Non-pigmented ciliary epithelial cell (primary cell): ENCODE measurements at places on chromosomes 7 and 10.

DNA sequence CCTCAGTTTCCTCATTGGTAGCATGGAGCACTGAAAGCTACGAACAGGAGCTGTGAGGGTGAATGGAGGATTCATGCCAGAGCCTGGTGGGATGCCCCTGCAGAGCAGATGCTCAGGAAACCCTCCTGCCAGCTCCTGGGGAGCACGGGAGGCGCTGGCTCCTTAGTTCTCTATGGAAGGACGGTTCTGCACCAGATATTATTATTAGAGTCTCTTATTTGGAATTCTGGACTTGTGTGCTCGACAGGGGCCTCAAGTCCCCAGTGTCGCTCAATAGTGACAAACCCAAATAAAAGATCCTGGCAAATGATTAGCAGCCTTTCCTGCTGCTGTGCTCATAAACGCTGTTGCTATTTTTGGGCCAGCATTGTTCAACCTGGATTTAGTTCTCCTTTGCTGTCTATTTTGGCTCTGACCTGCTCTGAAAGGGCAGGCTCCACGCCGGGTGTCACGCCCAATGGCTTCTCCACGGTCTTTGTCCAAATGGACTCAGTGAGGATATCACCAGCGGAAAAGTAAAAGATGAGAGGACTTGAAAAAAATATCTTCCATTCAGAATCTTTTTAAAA lies 23.0 kb upstream of the KLF6 start:
- no peak for DNase-seq

DNA sequence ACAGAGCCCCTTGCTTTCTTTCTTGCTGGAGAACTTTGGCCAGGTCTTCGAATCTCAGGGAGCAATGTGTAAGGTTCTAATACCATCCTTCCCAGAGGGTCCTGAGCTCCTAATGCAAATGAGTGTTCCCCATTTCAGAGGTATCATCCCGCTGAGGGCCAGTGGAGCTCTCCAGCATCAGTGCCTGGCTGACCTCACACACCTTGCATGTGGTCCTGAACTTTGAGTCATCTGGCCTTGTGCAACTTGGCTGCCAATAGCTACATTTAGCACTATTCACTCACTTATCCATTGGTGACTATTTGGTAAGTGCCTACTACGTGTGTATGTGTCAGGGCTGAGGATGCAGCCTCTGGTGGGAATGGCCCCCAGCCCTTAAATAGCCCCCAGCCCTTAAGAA lies 48.4 kb upstream of the HABP2 start:
- no peak for DNase-seq

- no peak for DNase-seq
These were observed 1.7 kb downstream of the MBL2 start for GRCh38 chr10:52770904-52771303.

- DNase-seq, result peak; percentile 70
These were observed 14.4 kb downstream of the TAS2R41 start for GRCh38 chr7:143492043-143492471.

GRCh38 chr7:115042596-115042995 lies 120.7 kb downstream of the MDFIC start:
- no peak for DNase-seq

- no peak for DNase-seq
These were observed 3.0 kb downstream of the RET start for GRCh38 chr10:43079856-43080255.

DNA sequence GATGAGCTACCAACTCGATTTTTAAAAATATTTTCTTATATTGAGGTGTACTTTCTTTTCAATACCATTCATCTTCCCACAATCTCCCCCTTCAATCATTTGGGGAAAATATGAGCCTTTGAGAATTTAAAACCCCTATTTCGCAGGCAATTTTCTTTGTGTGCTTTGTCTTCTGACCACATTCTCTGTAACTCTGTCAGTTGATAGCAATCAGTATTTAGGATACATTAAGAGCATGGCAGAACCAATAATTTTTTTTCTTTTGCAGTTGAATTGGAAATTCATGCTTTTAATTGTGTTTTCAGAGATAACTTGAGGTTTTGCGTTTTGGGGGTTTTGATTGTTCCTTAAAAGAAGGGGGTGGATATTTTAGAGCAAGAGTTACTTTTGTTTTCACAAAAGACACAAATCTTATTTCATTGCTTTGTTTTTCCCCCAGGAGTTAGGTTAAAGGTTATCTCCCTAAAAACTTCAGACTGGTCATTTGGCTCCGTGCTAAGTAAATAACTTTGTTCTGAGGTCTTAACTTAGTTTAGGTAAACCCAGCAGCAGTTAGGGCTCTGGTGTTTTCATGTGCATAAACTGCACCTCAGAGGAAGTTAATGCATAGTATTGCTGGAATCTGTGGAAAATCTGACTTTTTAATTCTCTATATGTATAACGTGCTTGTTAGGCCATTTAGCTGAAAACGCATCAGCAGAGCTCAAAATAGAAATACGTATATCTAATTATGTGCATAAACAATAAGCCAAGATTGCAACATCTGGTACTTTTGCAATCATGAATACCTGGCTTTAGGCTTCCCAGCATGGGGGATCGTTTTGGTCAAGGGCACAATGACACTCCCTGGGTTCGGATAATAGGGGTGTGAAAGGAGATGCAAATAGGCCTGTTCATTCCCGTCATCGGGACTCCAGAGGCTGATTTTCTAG lies 676.4 kb upstream of the ANKRD30A start:
- DNase-seq, result no peak

DNA sequence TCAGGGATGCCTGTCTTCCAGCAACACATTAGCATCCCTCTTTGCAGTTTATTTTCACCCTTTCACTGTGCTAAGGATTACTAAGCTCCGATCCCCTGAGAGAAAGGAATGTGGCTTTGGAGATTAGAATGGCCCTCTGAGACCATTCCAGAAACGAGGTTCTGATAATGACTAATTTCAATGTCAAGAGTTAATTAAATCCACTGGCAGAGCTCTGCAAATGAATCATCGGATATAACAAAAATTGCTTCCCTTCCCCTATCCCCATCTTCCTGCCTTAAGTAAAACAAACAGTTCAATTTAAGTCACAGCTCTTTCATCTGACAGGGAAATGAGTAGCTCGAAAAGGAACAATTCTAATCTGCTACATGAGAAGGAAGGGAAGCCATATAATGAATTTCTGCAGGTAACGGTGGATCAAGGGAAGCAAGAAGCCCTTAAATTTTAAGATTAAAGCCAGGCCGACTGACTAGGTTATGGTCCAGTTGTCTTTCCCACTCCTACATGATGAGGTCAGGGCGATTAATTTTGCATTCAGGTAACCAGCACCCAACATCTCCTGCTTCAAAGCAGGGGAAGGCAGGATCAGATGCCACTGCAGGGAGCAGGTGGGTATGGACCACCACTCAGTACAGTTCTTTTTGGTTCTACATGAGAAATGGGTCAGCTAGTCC lies 50.5 kb downstream of the MALSU1 start:
- DNase-seq, result peak; percentile 70

DNA sequence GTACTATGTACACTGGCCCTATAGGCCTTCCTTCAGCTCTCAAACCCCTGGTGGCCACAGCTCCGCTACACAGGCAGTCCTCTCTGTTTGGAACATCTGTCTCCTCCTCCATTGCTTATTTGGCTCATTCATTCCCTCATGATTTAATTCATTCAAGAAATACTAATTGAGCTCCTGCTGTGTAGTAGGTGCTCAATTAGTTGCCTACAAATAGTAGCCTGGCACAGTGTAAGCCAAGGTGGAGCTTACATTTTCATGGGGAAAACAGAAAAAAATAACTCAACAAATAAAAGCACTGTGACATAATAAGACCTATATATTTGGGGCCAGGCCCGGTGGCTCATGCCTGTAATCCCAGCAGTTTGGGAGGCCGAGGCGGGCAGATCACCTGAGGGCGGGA lies 3.4 kb upstream of the FIS1 start:
- DNase-seq, result no peak

GRCh38 chr7:141527076-141527475 lies 24.1 kb upstream of the AGK start:
- no peak for DNase-seq

GRCh38 chr7:105000200-105000599 lies 13.8 kb upstream of the KMT2E start:
- DNase-seq, result no peak
